ENCODE measurements at places on chromosomes 11 and 22. TPM values are rescaled to one million over a fixed set of nuclear protein-coding genes. Genes with fewer than 3 reads are reported as not detected.

The RAB39A gene
- polyA plus RNA-seq, result 0.86 TPM

GRCh38 chr11:78783301-78783700 is 208.6 kb upstream of the NARS2 start:
- no peak for DNase-seq

DNA sequence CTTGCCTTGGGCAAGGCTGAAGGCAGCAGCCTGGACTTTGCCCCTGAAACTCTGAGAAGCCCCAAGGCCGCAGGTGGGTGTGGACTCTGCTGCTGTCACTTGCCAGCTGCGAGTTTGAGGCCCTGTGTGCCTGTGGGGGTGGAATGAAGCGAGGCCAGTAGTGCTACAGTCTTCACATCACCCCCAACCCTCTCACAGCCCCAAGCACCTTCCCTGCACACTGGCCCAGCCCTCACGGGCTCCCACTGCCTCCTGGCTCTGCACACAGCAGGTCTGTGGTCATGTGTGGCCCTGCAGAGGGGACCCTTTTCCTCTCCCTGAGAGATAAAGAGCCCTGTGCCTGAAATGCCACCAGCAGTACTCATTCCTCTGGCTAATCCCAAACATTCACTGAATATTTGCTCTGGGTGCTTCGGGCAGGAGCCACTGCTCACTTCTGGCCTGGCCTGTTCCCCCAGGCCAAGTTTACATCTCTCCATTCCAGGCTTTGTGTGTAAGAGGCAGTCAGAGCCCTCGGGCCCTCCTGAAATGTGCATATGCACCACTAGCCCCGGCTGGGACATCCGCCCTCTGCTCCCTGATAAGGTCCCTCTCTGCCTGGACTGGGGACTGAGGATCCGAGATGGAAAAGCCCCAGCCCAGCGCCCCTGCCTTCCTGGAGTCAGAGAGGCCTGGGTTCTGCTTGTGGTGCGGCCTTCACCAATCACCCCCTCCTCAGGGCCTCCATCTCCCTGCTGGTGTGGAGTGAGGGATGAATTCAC is 17.7 kb downstream of the MGAT3 start:
- DNase-seq, result no peak

DNA sequence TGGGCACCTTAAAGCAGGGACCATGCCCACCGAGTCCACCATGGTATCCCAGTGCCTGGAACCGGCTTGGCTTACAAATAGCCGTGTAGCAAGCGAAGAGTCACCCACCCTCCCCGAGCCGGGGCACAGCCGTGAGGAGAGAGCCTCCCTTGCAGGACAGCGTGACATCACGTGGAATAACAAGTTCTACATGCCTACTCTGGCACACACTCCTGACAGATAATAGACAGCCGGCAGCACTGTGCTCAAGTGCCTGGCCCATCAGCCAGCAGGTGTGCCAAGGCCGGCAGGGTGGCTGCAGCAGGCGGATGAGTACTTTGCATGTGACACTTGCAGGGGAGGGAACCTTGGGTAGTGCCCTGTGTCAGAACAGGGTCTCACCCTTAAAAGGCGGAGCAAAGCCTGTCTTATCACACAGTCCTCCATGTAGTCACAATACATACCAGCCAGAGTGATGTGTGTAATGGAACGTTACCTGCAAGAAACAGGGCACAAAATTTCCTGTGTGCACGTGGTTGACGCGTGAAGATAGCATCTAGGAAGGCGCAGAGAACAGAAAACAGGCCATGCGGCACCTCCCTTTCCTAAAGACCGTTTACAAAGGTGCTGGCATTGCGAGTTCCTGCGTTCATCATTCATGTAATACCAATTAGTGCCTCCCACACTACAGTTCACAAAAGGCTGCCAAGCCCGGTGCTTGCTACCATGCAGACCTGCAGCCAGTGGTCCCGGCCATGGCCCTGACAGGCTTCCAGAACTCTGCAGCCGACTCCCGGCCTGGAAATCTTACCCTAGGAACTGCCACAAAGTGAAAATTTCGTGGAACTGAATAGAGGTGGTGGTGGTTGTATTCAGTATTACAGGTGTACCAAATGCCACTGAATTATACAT is 16.4 kb downstream of the TOM1 start:
- DNase-seq, result no peak

DNA sequence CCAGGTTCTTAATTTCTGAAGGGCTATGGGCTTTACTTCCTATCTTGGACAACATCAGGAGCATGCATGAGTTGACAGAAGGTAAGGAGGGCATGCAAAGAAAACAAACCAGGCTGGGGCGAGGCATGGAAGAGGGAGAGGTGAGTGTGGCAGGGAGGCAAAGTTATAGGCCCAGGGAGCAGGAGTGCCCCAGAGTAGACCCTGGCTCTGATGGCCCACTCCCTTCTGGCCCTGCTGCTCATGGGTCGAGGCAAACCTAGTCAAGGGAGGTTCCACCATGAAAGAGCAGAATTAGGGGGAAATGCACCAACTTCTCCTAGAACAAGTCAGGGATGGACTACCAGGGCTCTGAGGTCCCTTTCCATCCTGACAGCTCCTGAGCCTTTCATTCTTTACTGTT is 10.2 kb downstream of the CHRNA10 start:
- DNase-seq, result no peak

- DNase-seq, result no peak
Observed at GRCh38 chr11:121291896-121292494, 576 bp upstream of the SC5D start.

DNA sequence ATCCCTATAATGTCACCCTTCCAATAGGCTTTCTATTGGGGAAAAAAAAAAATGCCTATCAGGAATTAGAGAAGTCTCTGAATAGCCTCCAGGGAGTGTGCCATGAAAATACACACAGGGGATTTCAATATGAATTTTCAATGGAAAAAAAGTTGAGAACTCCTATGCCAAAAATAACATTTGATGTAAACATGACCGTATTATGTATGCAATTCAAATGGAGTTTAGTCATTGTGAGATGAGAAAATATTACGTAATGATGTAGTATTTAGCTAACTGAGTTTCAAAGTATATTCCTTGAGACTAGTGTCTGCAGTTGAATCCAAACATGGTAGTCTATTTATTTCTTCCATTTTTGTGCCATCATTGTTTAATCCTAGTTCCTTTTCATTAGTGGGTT is 182.3 kb downstream of the BLID start:
- no peak for DNase-seq

DNA sequence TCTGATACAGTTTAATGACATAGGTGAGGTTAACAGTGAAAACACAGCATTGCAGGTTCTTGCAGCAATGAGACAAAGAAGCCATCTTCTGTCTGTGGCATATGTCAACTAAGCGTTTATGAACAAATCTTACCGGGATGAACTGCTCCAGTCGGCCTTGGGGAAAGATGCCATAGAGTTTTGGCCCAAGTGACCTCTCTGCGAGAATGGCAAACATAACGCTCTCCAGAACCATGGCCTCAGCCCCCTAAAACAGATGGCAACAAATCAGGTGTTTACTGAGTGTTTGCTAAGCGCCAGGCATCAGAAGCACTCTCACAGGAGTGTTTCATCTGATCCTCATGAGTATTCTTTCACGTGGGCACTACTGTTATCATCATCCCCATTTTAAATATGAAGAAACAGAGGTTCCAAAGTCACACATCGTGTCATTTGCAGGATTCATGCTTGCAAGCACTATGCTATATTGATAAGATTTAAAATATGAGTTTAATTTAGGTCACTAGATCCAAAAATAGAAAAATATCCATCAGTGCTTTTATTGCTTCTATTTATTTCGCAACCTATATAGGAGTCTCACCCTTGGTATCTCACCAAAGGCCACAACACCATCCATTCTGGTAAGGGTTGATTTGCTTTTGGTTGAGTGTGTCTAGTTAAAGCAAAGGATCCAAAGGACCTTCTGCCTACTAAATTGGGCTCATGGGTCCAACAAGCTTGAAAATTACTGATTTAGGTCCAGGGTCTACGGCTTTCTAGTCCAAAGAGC is 35.9 kb downstream of the TCIRG1 start:
- DNase-seq, result no peak

DNA sequence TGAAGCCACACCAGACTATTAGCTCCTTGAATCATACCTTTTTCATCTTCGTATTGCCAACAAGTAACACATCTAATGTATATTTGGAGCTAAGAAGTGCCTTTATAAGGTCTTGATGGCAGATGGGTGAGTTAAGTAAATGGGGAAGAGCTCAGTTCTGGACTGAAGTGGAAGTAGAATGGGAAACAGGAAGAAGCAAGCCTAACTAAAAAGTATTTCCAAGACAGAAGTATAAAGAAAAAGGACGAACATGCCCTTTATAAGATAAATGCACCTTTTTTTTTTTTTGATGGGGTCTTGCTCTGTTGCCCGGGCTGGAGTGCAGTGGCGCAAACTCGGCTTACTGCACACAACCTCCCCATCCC is 14.5 kb downstream of the CRTAM start:
- DNase-seq, result no peak

DNA sequence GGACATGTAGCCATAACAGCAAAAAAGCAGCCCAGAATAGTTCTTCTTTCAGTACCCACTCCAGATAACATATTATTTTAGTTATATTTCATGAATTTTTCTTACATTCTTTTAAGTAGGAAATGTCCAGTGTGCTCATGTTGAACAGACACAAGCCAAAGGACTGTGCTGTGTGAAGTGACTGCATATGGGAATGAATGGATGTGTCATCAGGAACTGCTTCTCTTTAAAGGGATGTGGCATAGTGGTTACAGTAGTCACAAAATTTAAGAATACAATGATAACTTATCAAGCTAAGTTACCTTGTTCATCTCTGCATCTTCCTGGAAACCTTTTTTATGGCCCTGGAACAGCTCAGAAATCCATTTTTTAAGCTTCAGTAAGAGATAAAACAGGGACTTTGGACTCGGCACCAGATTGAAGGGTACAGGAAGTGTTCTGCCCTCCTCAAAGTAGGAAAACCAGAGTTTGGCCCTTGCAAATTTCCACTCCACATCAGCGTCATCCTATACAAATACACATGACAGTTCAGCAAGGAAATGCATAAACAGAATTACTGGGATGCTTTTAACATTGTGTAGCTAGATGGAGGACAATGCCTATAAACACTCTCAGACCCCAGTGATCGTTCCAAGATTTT is 112.8 kb downstream of the TRPC6 start:
- no peak for DNase-seq

The NNMT gene
- 0.77 TPM for polyA plus RNA-seq

The TANGO2 gene
- 11.4 TPM for polyA plus RNA-seq

DNA sequence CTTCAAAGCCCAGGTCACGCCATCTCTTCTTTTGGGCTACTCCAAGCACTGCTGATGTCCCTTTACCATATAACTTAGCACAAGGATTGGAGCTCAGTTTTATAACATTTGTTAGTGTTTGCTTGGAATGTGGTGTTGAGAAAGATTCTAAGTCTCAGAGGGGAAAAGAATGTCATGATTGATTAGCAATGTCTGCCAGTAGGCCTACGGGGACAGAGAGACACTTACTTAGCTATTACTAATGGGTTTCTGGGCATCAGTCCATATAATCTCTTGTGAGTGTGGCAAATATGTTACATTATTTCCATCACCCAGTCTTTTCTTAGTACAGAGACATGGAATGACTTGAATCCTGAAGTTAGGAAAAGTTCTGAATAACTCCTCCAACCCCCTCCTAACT is 75.4 kb upstream of the FSHB start:
- no peak for DNase-seq
